WTC11 (cell line): ENCODE measurements at places on chromosomes 5 and 9.

DNA sequence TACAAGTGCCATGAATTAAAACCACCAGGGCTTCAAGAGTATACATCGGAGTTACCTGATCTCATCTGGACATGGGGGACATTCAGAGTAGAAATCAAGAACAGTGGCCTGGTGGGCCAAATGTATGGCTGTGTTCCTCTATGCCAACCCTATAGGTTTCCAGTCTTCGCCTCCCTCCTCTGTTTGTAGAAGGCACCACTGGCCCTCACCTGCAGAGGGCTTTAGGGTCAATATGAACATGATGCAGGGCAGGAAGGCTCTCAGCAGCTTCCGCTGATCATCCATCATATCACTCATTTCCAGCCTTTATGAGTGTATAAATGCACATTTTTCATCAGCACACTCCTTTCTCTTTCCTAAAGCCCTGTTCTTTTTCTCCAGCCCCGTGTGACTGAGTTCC, 555.5 kb upstream of the BRINP1 start:
- no peak for DNase-seq

DNA sequence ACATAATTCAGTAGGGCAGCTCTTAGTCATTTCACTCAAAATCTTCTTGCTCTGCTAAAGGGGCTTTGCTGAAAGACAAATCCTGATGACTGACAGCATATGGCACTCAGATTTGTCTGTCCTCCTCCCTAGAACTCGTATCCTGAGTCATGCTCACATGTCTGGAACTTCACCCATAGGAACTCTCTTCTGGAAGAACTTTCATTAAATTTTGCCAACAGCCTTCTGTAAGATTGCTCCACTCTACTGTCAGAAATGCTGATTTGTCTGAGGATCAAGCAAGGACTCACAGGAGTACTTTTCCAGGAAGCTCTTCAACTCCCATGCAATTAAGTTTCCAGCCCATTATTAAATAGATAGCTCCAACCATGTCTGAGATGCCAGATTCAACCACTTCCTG, 59.8 kb upstream of the SNX2 start:
- DNase-seq: no peak

GRCh38 chr9:121285835-121286687, 18.1 kb downstream of the GSN start:
- DNase-seq: peak; percentile 28

- no peak for DNase-seq
These were observed 61.4 kb upstream of the TRIO start for GRCh38 chr5:14081791-14082190.

- DNase-seq: no peak
These were observed 94.1 kb upstream of the CD180 start for GRCh38 chr5:67290655-67291054.

DNA sequence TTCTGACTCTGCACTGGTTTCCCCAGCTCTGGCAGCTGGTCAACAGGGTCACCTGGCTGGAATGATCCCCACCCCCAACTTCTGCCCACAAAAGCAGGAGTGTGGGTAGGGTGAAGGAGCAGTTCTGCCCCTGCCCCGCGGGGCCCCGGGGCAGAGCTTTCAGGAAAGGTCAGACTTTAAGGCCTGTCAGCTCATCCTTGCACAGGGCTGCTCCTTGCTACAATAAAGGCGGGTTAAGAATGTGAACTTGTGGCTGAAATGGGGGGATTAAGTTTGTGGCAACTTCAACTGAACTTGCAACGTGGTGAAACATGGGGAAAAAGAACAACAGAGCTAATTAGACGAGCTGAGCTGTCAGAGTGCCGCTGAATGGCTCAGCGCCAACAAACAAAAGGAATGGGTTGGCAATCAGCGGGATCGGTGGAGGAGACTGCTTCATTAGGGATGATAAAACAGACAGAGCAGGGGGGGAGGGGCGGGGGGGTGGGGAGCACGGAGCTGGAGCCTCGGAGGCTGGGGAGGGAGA, 50.8 kb downstream of the CRB2 start:
- no peak for DNase-seq

DNA sequence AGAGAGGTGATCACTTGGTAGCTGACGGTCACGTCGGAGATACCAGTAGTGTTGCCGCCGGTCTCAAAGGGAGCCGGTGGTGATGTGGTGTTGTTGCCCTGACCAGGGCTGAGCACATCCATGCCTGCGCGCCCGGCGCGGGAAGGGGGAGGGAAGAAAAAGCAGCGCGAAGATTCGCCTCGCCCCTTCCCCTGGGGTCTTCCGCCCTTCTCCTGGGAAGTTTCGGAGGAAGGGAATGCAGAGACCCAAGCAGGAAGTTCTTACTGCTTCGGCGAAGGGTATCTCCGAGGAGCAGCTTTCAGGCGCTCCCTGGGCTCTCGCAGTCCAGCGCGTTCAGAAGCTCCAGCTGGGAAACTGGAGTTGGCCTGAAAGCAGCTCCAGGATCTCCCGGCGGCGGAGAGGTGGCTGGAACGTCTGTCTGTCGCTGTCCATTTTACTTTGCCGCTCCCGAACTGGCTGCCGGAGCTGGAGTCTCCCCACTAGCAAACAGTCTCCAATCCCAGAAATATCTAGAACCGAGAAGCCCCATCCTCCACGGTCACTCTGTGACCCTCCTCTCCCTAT, 565 bp downstream of the HTR1A start:
- DNase-seq: peak; percentile 38

DNA sequence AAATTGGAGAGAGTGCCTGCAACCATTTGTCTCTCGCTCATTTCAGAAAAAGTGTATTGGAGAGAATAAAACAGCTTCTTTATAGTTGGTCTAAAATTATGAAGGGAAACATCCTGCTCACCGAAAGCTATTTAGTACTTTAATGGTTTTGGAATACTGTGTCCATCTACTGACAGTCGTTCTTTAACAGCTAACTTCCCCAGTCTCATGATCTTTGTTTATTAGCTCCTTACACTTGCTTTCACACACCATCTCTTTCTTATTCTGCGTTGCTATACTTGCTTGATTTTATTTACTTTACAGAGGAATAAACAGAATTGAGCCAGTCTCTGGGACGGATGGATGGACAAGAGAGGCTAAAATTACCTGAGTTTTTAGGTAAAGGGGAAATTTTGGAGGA, 229.3 kb downstream of the CCDC171 start:
- no peak for DNase-seq

DNA sequence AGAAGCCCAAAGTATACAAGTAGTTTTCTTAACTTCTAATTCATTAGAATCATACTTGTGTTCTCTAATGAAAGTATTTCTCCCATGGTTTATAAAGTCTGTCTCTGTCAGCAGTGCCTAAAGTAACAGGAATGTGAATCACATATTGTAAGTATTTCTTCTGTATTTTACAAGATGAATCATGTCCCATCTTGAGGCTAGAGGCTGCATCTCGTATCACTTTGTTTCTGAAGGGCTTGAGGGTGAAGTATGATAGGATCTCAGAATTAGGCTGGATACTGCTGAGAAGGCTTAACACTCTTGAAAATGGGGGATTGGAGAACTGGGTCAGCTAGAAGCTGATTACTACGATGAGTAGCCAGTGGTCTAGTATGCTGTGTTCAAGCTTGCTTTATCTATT, 242.2 kb upstream of the ACTBL2 start:
- no peak for DNase-seq

GRCh38 chr5:64166201-64166959, 737 bp downstream of the RNF180 start:
- DNase-seq: no peak

- DNase-seq: no peak
These were observed 349.2 kb upstream of the MEF2C start for GRCh38 chr5:89232139-89232603.

GRCh38 chr5:16737620-16738364, 121.0 kb upstream of the RETREG1 start:
- peak; percentile 64 for DNase-seq

DNA sequence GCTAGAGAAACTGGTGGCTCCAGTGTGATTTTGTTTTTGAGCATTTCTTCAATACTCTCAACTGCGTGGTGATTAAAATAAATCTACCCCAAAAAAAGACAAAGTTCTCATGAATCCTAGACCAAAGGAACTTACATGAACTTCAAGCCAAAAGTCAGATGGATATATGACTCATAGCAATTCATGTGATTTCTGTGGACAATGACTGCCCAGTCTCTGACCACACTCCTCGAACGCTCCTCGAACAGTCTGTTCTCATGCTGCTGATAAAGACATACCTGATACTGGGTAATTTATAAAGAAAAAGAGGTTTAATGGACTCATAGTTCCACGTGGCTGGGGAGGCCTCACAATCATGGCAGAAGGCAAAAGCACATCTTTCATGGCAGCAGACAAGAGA, 46.4 kb upstream of the CEP78 start:
- DNase-seq: no peak

- no peak for DNase-seq
These were observed 22.2 kb upstream of the GLDC start for GRCh38 chr9:6667633-6668280.

- DNase-seq: peak; percentile 83
These were observed 7.5 kb downstream of the N4BP3 start for GRCh38 chr5:178120607-178121357.

GRCh38 chr5:14507156-14507941, 74.2 kb upstream of the OTULINL start:
- DNase-seq: no peak

DNA sequence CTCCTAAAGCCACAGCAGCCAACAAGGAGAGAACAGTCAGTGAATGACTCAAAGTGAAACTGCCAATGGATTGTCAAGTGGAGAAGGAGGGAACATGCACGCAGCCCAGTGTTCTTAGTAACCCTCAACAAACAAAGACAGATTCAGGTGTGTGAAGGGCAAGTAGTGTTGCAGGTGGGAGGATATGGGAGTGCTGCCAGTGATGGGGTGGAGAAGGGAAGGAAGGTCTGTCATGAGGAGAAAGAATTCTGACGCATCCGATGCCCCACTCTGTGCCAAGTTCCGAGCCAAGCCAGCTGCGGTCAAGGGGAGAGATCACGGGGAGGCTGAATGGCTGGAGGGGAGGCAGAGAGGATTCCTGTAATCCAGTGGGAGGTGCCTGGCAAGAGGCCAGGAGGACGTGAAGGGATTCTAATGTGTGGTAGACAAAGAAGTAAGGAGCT, 56.5 kb downstream of the CAST start:
- no peak for DNase-seq

GRCh38 chr5:92017776-92018175, 634.7 kb upstream of the ARRDC3 start:
- DNase-seq: no peak

- DNase-seq: no peak
These were observed 183.3 kb upstream of the PCSK5 start for GRCh38 chr9:75707191-75707590.

DNA sequence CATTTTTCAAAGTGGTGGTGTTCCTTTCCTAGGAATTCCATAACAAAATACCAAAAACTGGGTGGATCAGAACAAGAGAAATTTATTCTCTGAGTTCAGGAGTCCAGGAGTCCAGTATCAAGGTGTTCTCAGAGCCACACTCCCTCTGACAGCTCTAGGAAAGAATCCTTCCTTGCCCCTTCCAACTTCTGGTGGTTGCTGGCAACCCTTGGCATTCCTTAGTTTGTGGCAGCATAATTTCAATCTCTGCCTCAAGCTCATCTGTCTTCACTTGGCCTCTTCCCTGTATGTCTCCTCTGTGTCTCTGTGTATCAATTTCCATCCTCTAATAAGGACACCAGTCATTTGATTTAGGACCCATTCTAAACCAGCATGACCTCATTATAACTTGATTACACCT, 243.7 kb downstream of the MPDZ start:
- no peak for DNase-seq

DNA sequence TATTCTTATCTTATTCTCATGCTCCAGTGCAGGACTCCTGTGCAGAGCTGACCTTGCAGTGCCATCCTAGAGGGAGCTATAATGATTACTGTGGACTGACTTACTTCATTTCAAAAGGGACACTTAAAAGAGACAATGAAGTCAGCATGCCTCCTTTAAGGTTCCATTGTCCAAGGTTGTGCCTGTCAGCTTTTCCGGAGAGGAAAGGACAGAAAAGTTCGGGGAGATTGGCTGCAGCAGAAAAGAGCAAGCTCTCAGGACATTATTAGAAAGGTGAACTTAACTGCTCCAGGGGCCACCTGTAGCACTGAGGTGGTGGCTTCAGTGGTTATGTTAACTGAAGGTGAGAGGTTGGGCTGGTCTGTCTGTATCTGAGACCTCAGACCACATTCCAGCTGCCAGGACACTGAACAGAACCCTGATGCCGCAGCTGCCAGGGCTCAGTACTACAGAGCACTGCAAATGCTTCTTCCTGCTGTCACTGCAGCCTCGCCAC, 112.9 kb downstream of the ST8SIA4 start:
- DNase-seq: peak; percentile 22

DNA sequence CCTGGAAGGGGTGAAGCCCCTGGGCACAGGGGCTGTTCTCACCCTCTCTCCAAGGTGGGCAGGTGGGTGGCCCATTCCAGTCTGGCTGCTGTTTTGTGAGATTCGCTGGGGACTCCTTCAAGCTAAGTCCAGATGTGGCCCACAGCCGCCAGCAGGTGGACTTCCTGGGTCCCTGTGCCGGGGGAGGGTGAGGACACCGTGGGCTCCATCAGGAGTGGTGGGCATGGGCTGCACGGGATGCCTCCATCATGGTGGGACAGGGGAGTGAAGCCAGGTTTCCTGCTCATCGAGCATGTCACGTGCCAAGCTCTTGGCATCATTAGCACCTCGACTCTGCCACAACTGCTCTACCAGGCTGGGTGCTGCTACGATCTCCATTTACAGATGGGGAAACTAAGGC, 1.8 kb downstream of the NCS1 start:
- no peak for DNase-seq

GRCh38 chr9:97468658-97469448, 32.6 kb upstream of the TMOD1 start:
- DNase-seq: peak; percentile 77

GRCh38 chr5:180563994-180564393, 27.3 kb downstream of the SCGB3A1 start:
- no peak for DNase-seq

GRCh38 chr5:180213657-180214207, 4.7 kb upstream of the RASGEF1C start:
- no peak for DNase-seq

GRCh38 chr5:127060470-127060985, 12.8 kb downstream of the C5orf63 start:
- DNase-seq: no peak

DNA sequence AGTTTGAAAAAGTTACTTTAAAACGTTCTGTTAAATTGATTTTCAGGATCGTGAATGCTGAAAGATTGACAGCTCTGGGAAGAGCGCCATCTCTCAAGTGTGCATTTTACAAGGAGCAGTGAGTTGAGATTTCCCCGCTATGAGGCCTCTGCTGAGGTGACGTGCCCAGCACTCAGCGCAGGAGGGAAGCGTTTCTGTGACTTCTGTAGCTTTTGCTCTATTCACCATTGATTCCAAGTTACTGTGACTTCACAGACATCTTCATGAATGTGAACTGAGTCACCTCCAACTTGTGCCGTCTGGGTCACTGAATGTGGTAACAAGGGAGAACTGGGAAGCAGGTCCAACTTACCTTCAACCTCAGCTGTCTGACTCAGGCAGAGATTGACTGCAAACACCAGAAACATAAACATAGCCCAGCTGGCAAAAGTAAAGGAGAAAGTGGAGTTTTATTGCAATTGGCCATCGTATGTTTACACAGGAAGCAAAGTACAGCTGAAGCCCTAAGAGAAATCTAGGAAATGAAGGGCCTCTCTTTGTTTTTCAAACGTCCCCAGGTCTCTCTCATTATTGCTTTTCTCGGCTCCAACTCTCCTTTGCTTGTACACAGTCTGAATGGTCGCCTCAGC, 428.8 kb upstream of the CLINT1 start:
- no peak for DNase-seq

- no peak for DNase-seq
These were observed 43.7 kb downstream of the RASEF start for GRCh38 chr9:83019246-83019645.

- DNase-seq: peak; percentile 53
These were observed 9.6 kb upstream of the UBTD2 start for GRCh38 chr5:172293054-172293744.

GRCh38 chr9:138074516-138074915, 196.9 kb downstream of the CACNA1B start:
- no peak for DNase-seq
